Fibroblast of skin of scalp (primary cell): ENCODE measurements at places on chromosomes 6 and 20.
A peak's percentile ranks its signal among the peaks of the same experiment; 100 is the strongest.

- DNase-seq: no peak
Measured at GRCh38 chr20:62787866-62788265, 8.4 kb upstream of the MRGBP start.

DNA sequence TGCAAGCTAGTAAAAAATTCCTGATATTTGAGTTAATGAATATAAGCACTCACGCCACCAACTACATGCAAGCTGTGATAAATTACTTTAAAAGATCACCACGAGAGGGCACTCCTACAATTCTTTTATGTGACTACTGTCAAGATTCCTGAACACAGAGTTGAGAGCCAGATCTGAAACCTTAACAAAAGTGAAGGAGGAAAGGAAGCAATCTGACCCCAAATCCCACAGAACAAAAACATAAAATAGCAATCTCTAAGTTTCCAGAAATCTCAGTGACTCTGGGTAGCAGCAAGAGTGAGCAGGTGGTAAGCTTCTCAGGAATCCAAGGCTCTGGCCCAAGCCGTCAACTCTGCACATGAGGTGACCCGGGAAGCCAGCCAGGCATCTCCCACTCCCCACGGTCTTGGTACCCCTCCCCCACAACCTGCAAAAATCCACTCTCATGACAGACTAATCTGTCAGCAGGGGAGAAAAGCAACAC is 55.1 kb downstream of the STAU1 start:
- DNase-seq: peak; percentile 77

- DNase-seq: no peak
Measured at GRCh38 chr6:133410638-133411435, 169.7 kb downstream of the EYA4 start.

DNA sequence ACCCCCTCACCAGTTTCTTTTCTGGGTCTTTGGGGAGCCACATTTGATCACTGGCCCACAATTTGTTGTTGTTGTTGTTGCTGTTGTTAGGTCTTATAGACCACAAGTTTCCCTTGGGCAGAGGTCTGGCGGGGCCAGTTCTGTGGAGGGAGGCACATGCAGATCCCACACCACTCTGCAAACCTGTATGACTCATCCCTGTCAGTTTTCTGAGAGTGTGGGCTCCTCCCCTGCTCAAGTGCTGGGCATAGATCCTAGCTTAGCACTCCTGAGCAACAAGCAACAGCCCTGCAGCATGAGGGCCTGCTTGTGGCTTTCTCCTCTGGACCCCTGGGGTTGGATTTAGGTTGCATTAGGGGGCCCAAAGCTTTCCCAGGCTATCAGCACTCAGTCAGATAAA is 411.1 kb upstream of the HTR1E start:
- DNase-seq: no peak

GRCh38 chr20:51616060-51616459 is 73.5 kb upstream of the NFATC2 start:
- no peak for DNase-seq

- DNase-seq: no peak
Measured at GRCh38 chr20:4603724-4604123, 118.0 kb upstream of the PRND start.

- peak; percentile 11 for DNase-seq
Measured at GRCh38 chr20:54668271-54669039, 193.1 kb downstream of the DOK5 start.
